Endothelial cell (in vitro differentiated cells): ENCODE measurements at places on chromosomes 7 and 10. TPM values are rescaled to one million over a fixed set of nuclear protein-coding genes. Genes with fewer than 3 reads are reported as not detected.

Gene CNTNAP2
- 5.4 TPM for total RNA-seq

Gene SUV39H2
- total RNA-seq, result 15.6 TPM

DNA sequence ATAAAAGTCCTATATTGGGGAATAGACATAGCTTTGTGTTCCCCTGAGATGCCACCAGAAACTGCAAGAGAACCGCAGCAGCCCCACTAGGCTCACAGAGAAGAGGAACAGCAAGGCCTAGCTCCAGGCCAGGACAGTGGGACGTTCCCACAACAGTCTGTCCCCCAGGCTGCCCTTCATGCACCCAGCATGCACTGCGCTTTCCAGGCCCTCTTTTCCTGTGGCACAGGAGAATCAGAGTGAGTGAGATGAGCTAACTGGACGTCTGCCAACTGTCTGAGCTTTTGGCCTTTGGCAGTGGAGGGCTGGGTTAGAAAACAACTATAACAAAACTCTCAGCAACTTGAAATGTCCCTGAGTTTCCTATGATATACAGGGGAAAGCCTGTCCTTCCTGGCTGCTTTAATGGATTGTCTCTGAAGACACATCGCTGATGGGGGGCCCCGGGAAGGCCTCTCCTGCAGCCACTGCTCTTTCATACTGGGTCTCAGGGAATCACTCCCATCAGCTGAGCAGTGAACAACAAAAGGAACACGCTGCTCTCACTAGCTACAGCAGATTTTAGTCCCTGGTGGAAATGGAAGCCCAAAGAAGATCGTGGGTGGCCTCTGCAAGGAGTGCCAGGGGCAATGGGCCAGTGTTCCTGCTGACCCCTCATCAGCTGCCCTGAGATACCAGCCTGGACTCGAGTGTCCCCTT, 53.5 kb downstream of the PODXL start:
- H3K36me3 ChIP-seq, result peaks cover 62% of the 10 kb centered on the region
- H3K27me3 ChIP-seq, result peaks cover 32% of the 10 kb centered on the region
- peaks cover 71% of the 10 kb centered on the region for H3K4me1 ChIP-seq
- peak overlapping the region; percentile 90 for H3K27ac ChIP-seq
- DNase-seq, result no peak
- peak overlapping the region; percentile 68 for H3K4me3 ChIP-seq

GRCh38 chr10:13425397-13425796, 77.3 kb upstream of the SEPHS1 start:
- peaks cover 8% of the 10 kb centered on the region for H3K4me1 ChIP-seq
- H3K4me3 ChIP-seq, result no peak overlapping the region
- no peak for DNase-seq
- no peaks in the 10 kb centered on the region for H3K36me3 ChIP-seq
- H3K27me3 ChIP-seq, result no peaks in the 10 kb centered on the region

GRCh38 chr10:57654856-57655255, 612.8 kb downstream of the IPMK start:
- H3K4me3 ChIP-seq, result no peak overlapping the region
- no peak overlapping the region for H3K27ac ChIP-seq
- peaks cover 2% of the 10 kb centered on the region for H3K27me3 ChIP-seq
- H3K36me3 ChIP-seq, result no peaks in the 10 kb centered on the region
- H3K4me1 ChIP-seq, result no peaks in the 10 kb centered on the region
